M059J (cell line): ENCODE measurements at places on chromosomes 7 and 10. TPM values are rescaled to one million over a fixed set of nuclear protein-coding genes. Genes with fewer than 3 reads are reported as not detected.

DNA sequence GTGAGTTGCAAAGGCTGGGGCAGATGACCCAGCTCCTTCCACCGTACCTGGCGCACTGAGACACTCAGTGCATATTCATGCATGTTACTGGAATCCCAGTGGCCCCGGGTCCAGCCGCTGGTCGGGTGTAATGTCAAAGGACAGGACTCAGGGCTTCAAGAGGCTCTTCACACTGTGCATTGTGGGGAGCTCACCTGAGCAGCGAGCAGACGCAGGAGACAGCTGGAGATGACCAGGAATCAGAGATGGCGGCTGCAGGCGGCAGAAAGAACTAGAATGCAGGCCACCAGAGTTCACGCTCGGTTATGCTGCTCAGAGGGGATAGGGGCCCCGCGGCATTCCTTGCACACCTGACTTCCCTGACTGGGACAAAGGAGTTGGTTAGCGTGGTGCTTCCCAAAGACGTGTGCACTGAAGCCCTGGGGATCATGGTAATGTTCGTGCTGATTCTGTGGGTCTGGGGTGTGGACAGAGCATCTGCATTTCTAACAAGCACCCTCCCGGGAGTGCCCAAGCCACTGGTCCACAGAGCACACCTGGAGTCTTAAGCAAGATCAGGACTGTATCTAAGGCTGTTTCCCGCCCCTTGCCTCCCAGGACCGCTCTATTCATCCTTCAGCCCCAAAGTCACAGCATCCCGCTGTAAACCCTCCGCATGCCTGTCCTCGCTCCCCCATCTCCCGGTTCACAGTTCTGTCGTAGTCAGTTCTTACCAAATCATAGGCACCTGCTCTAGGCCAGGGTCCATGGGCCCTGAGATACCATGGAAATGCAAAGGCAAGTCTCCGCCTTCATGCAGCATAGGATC lies 71.0 kb downstream of the MKI67 start:
- DNase-seq = no peak

DNA sequence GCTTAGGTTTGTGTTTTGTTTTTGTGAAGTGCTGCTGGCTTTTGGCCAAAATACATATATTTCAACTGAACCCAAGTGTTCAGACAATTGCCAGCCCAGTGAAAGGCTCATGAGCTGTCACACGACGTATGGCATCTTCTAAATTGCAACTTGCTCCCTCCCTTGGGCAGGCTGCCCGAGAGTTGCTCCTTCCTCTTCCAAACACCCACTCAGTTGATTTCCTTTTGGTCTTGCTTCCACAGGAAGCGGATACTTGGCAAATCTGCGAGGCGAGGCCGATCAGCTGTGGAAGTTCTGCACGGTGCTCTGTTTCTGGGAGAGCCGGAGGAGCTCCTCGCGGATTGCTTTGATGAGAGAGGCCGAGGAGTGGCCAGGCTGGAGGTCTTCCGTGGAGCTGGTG lies 39.6 kb upstream of the ATP6V0A4 start:
- DNase-seq = no peak

DNA sequence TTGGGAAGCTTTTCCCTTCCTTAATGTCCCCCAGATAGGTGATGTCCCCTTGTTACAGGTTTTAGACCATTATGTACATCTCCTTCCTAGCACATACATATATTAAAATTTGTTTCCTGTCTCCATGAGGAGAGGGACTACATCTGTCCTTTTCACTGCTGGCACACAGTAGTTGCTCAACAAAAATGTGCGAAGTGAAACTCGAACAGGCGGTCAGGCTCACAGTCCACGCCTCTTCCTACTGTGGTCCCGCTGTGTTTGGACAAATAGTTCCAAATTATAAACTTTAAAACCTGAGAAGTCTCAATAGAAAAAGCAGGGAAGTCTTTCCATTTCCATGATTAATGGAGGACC lies 1.2 kb upstream of the HHEX start:
- no peak for DNase-seq

DNA sequence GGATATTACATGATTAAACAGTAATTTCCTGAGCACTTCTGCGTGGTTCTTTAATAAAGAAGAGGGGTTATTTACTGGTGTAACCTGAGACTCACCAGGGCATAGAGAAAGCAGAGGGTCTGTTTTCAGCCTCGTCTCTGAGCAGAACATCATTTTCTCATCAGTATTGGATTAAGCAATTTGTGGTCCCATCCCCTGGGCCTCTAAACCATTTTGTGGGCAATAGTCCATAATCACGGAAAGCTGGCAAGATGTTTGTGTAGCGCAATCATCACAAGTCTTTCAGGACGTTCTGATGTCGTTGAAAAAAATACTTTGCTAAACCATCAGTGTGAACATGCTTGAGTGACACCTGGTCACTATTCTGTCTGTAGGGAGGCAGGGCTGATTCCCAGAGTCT lies 37.1 kb upstream of the SEC61G start:
- no peak for DNase-seq

- DNase-seq = no peak
Measured at GRCh38 chr10:30987463-30987862, 44.2 kb downstream of the ZNF438 start.

DNA sequence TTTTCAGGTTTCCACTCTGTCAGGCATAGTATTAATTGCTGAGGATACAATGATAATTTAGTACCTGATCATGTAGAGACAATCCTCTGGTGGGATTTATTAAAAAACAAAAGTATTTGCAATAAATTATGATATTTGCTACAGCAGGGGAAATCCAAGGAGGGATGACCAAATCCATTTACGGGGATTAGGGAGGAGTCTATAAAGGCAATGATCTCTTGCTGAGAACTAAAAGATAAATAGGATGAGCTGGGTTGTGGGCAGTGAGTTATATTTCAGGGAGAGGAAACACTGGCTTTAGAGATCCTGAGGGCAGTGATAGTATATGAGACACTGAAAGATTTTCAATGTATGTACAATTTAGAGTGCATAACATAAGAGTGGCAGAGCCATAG lies 305.5 kb downstream of the GPR37 start:
- DNase-seq = peak; percentile 6

- peak; percentile 93 for DNase-seq
Measured at GRCh38 chr10:17835688-17836087, 26.5 kb downstream of the MRC1 start.

DNA sequence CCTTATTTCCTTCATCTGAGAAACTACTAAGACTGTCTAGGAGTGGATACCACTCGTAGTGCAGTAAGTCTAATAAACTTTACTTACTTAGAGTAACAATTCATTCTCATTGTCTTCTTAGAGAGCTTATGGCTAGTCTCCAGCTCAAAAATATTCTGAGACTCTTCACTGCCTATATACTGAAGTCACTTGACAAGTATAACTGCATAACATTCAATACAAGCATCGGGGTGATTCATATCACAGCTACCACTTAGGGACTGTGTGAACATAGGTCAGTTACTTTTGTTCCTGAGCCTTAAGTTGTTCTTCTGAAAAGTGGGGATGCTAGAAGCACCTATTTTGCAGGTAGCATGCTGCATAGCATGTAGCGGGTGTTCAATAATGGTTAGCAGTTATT lies 111.0 kb downstream of the HTR7 start:
- no peak for DNase-seq

- DNase-seq = no peak
Measured at GRCh38 chr7:139901901-139902300, 72.8 kb downstream of the TBXAS1 start.

DNA sequence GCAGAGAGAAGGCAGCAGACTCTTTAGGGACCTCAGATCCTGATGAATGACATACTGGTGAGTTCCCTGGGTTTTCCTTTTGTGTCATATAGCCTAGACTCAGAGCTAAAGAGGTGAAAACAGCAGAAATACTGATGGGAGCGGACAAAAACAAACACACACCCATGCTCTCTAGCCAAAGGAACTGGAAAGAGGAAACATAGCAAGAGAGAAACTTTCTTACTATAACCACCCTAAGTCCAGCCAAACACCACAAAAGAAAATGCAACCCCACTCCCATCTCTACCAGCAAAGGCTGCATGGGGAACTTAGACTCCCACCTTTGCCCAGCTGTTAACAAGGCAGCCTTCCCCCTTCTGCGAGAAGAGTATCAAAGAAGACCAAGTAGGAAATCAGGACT lies 16.3 kb downstream of the GSAP start:
- no peak for DNase-seq

SEMA3A gene
- total RNA-seq = 13.6 and 20.1 TPM in 2 replicates

SMURF1 gene
- total RNA-seq = 12.7 and 21.1 TPM in 2 replicates

PRSS58 gene
- not detected in 2 replicates for total RNA-seq
